Fibroblast of villous mesenchyme (primary cell): ENCODE measurements at places on chromosomes 1 and 21.
A peak's percentile ranks its signal among the peaks of the same experiment; 100 is the strongest.

DNA sequence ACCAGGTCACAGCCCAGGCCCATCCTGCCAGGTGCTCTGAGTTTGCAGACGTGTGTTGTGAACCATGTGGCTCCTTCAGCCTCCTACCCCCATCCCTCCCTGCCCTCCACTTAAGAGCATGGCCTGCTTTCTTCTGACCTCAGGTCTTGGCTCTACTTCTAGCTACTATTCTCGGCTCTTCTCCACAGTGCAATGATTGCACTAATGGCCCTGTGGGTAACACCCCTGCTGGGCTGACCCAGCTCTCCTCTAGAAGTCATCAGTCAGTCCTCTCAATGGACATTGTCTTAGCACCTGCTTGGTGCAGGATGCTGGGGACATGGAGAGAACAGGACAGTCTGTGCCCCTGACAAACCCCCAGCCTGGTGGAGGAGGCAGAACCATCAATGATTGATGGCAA lies 22.2 kb upstream of the IFFO2 start:
- no peak for DNase-seq

DNA sequence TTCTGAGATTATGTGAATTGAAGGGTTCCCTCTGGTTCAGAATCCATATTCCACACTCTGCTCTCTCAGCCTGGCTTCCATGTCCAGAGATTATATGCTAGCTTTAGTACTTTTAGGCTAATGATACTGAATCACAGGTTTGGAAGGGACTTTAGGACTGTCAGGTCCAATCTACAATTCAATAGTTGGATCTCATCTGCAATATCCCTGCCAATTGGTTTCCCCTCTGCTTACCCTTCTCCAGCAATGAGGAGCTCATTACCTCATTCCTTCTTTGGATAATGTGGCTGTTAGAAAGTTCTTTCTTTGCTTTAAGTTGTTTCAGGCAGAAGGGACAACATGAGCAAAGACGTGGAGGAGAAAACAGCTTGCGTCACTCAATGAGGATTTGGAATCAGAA lies 245.3 kb downstream of the PLPP3 start:
- no peak for DNase-seq

- no peak for DNase-seq
These were observed 12.0 kb upstream of the OR6K3 start for GRCh38 chr1:158732524-158732923.

- peak; percentile 58 for DNase-seq
These were observed 13.1 kb downstream of the MAP1LC3C start for GRCh38 chr1:241985787-241986186.

GRCh38 chr1:111948209-111949171 lies 41.0 kb downstream of the KCND3 start:
- DNase-seq: no peak

- DNase-seq: peak; percentile 90
These were observed 5.0 kb upstream of the AHCYL1 start for GRCh38 chr1:109979489-109980091.

- DNase-seq: no peak
These were observed 634.8 kb downstream of the MATN1 start for GRCh38 chr1:30088594-30088993.
